ENCODE measurements at places on chromosomes 2 and 18.

- no peak overlapping the region for H3K27ac ChIP-seq
- H3K4me3 ChIP-seq = no peak overlapping the region
- H3K27me3 ChIP-seq = peaks cover 5% of the 10 kb centered on the region
- H3K36me3 ChIP-seq = peaks cover 20% of the 10 kb centered on the region
Measured at GRCh38 chr2:8176887-8177286, 505.0 kb upstream of the ID2 start.

- H3K4me1 ChIP-seq = peaks cover 17% of the 10 kb centered on the region
- H3K27me3 ChIP-seq = no peaks in the 10 kb centered on the region
- H3K36me3 ChIP-seq = peaks cover 18% of the 10 kb centered on the region
- no peak for DNase-seq
Measured at GRCh38 chr2:8212239-8212638, 469.6 kb upstream of the ID2 start.

DNA sequence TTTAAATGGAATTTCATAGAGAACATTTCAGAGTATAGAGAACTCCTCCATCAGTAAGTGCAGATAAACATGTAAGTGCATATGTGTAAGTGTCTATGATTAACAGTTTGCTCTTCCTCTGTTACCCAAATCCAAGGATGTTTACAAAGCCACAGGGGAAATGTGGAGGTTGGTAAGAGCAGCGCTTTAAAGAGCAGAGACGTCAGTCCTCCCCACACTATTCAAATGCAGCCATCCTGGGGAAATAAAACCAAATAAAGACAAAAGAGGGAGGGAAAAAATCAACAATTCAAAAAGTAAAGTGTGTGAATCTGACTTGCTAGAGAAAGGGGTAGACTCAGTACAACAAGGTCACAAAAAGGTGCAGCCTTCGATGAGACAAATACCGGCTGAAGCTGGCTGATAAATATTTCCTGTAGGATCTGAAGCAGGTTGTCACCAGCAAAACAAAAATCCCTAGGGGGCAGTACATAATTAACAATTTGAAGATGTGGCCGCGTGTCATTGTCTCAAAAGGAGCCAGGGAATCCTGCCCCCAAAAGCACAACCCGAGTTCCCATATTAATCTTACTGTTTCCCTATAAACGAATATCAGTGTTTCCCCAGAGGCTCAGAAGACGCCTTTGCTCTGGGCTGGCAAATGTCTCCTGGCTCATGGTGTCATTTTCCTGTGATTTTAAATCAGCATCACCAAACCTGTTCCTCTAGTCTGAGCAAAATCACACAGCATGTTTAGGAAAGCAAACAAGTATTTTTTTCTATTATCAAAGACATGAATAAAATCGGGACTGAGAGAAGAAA, 216.5 kb downstream of the CDCA7 start:
- H3K27ac ChIP-seq = no peak overlapping the region
- no peaks in the 10 kb centered on the region for H3K36me3 ChIP-seq
- no peak overlapping the region for H3K4me3 ChIP-seq
- H3K4me1 ChIP-seq = peaks cover 3% of the 10 kb centered on the region
- peaks cover 15% of the 10 kb centered on the region for H3K27me3 ChIP-seq

- no peak overlapping the region for H3K4me3 ChIP-seq
- H3K27ac ChIP-seq = no peak overlapping the region
- no peak for DNase-seq
- no peaks in the 10 kb centered on the region for H3K36me3 ChIP-seq
Measured at GRCh38 chr2:202317080-202317857, 51.7 kb downstream of the NOP58 start.

DNA sequence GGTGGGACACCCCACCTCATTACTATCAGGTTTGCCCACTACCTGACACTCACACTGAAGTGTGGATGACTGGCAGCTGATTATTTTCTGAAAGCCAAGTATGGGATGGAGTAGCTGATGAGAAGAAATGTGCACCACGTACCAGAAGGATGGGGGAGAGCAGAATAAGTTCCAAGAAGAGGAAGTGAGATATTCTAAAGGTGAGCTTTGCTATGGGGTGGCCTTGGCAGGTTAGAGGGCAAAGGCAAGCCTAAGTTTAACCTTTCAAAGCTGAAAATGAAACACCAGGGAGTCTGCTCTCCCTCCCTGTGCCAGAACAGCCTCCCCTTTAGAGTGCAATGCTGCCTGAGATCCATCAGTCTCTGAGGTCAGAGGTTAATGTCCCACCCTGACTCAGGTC, 196.1 kb upstream of the OSR1 start:
- H3K4me3 ChIP-seq = no peak overlapping the region
- H3K27me3 ChIP-seq = peaks cover 6% of the 10 kb centered on the region
- no peak for DNase-seq
- no peaks in the 10 kb centered on the region for H3K36me3 ChIP-seq

DNA sequence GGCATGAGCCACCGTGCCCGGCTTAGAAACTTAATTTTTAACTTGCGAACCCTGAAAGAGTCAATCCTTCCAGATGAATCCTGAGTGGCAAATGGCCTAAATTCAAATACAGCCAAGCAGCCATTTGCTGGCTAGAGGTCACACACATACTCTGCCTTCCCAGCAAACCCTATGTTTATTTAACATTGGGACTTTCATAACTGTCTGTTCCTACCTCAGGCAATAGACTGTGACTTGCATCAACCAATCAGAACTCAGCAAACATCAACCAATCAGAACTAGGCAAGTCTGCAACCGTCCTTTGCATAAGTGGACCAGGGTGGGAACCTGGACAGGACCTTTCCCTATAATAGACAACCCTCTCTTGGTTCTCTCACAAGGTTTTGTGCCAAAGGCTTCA, 127.5 kb downstream of the DTNB start:
- DNase-seq = no peak
- H3K27ac ChIP-seq = no peak overlapping the region
- H3K27me3 ChIP-seq = no peaks in the 10 kb centered on the region
- no peaks in the 10 kb centered on the region for H3K36me3 ChIP-seq
- no peak overlapping the region for H3K4me3 ChIP-seq

- no peak overlapping the region for H3K27ac ChIP-seq
- H3K4me1 ChIP-seq = no peaks in the 10 kb centered on the region
- no peaks in the 10 kb centered on the region for H3K36me3 ChIP-seq
- no peak overlapping the region for H3K4me3 ChIP-seq
- no peaks in the 10 kb centered on the region for H3K27me3 ChIP-seq
Measured at GRCh38 chr2:65901756-65902155, 469.4 kb upstream of the SPRED2 start.

GRCh38 chr2:175039031-175039430, 33.9 kb upstream of the CHN1 start:
- H3K4me1 ChIP-seq = peaks cover 4% of the 10 kb centered on the region
- peaks cover 2% of the 10 kb centered on the region for H3K27me3 ChIP-seq
- no peak for DNase-seq
- no peaks in the 10 kb centered on the region for H3K36me3 ChIP-seq
- no peak overlapping the region for H3K27ac ChIP-seq
- no peak overlapping the region for H3K4me3 ChIP-seq

DNA sequence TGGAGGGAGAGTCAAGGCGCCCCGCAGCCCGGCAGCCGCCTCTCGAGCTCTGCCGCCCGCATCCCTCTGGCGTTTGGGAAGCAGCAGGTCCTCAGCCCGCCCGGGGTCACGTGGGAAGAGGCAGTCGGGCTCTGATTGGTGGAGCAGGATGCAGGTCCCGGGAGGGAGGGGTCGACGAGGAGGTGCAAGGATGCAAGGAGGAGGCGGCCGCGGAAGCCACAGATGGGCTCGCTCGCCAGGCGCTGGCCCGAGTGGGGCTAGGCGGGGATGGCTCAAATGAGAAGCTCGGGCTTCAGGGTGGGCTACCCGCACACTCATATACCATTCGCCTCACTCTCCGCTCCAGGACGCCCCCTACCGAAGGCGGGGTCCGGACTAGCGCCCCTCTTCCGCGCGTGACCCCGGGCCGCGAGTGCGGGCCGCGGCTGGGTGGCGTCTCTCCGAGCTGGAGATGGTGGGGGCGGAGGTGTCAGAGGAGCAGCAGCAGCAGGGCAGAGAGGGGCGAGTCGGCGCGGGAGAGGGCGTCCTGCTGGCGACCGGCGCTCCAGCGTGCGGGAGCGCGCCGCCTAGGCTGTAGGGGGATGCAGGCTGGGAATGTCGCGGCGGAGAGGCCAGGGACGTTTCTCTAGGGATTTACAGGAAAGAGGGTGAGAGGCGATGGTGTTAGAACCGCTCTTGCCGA, at the start of gene TMEFF2:
TMEFF2 (minus strand) TSS at position 68 of the 682 bp plus-strand sequence. CDS start 409 bp downstream, outside the sequence.
- peak; percentile 26 for DNase-seq
- H3K4me1 ChIP-seq = peaks cover 20% of the 10 kb centered on the region
- H3K36me3 ChIP-seq = no peaks in the 10 kb centered on the region
- peak within 1 kb of the TSS; percentile 73 for H3K4me3 ChIP-seq
- H3K27me3 ChIP-seq = peaks cover 70% of the 10 kb centered on the region

GRCh38 chr18:22191923-22192322, 22.5 kb downstream of the GATA6 start:
- peaks cover 8% of the 10 kb centered on the region for H3K27me3 ChIP-seq
- DNase-seq = no peak
- no peak overlapping the region for H3K27ac ChIP-seq
- H3K4me1 ChIP-seq = no peaks in the 10 kb centered on the region
- H3K4me3 ChIP-seq = no peak overlapping the region
- H3K36me3 ChIP-seq = no peaks in the 10 kb centered on the region

- peaks cover 18% of the 10 kb centered on the region for H3K4me1 ChIP-seq
- peak overlapping the region; percentile 8 for H3K27ac ChIP-seq
- H3K36me3 ChIP-seq = peaks cover 23% of the 10 kb centered on the region
- no peak for DNase-seq
- no peaks in the 10 kb centered on the region for H3K27me3 ChIP-seq
Measured at GRCh38 chr18:2869207-2869606, 22.4 kb downstream of the EMILIN2 start.

DNA sequence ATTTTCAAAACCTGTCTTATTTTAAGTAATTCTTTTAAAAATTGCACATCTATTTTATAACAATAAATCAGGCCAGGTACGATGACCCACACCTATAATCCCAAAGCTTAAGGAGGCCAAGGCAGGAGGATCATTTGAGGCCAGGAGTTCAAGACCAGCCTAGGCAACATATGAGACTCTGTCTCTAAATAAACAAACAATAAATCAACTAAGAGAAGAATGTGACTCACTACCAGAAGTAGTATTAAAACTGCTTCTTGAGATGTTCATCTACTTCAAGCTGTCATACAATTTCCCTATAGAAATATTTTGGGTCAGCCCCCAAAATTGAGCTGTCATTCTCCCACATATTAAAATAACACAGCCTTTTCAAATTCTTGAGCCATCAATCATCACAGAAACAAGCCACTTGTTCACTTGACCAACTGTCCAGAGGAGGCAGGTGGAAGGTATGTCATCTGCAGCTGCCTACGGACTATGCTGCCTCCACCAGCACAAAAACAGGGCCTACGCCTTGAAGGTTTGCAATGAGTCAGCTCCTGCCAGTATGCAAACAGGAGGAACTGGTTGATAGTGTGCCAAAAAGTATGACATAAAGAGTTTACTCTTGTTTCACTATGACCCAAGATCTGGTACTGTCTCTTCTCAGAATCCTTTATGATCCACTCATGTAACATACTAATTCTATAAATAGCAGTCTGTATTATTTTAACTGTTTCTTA, 33.6 kb downstream of the KIDINS220 start:
- no peak overlapping the region for H3K4me3 ChIP-seq
- H3K27me3 ChIP-seq = no peaks in the 10 kb centered on the region
- H3K36me3 ChIP-seq = peaks cover 63% of the 10 kb centered on the region
- H3K27ac ChIP-seq = peak overlapping the region; percentile 65
- peaks cover 14% of the 10 kb centered on the region for H3K4me1 ChIP-seq
- DNase-seq = peak; percentile 15
